Activated T-cell treated with anti-CD3 and anti-CD28 coated beads, Interleukin-2, amount 50 U/mL, for 4 hours (primary cell): ENCODE measurements at places on chromosomes 6 and 20. TPM values are rescaled to one million over a fixed set of nuclear protein-coding genes. Genes with fewer than 3 reads are reported as not detected.

The SRMS gene
- not detected for total RNA-seq

The RIPPLY2 gene
- not detected for total RNA-seq

The TREM2 gene
- not detected for total RNA-seq

The GJA10 gene
- not detected for total RNA-seq

The SEL1L2 gene
- not detected for total RNA-seq

The MUCL3 gene
- not detected for total RNA-seq

The CDC40 gene
- 27.9 TPM for total RNA-seq

The SAMD3 gene
- total RNA-seq: 2.1 TPM

The DSP gene
- total RNA-seq: 0.29 TPM

The CRIP3 gene
- not detected for total RNA-seq

The SIM1 gene
- not detected for total RNA-seq

The KATNA1 gene
- total RNA-seq: 16.6 TPM

The MYT1 gene
- total RNA-seq: not detected
